ENCODE measurements at places on chromosomes 1 and 21.

- DNase-seq, result no peak
These were observed 1.1 kb downstream of the HUNK start for GRCh38 chr21:31873696-31874599.

DNA sequence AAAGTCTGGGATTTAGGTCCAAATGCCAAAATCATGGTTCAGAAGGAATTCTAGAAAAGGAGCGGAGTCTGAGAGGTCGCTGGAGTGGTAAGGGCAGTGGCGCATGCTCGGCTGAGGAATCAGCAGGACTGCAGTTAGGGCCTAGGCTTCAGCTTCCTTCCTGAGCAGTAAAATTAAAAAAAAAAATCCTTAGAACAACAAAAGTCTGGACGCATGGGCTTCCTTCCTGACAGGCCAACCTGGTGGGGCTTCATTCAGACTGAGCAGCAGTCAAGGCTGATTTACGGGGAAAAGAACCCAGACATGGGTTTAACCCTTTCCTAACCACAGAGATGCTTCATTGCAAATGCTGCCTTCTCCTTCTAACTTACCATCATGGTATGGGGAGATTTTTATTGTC lies 17.1 kb downstream of the RNF220 start:
- no peak for DNase-seq

- DNase-seq, result no peak
These were observed 383.8 kb downstream of the LMO4 start for GRCh38 chr1:87712261-87713010.

DNA sequence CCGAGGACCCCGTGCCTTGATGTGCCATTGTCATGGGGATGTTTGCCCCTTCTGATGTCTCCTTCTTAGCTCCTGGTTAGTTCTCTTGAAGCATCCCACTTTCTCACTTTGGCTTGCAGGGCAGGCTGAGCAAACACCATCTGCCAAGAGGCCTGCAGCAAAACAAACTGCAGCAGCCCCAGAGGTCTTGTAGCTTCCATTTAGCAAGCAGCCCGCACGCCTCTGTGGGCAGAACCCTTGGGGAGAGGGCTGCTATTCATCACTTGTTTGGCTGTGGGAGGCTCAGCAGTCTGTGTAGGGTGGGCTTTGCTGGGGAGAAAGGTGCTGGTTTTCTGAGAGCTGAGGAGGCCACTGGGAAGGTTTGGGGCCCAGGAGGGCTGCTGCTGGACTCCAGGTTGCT lies 56.7 kb downstream of the KCNC4 start:
- DNase-seq, result no peak

- no peak for DNase-seq
These were observed 220.5 kb upstream of the DUSP10 start for GRCh38 chr1:221962385-221962784.

GRCh38 chr21:36704281-36704957 lies 5.5 kb downstream of the SIM2 start:
- DNase-seq, result no peak

DNA sequence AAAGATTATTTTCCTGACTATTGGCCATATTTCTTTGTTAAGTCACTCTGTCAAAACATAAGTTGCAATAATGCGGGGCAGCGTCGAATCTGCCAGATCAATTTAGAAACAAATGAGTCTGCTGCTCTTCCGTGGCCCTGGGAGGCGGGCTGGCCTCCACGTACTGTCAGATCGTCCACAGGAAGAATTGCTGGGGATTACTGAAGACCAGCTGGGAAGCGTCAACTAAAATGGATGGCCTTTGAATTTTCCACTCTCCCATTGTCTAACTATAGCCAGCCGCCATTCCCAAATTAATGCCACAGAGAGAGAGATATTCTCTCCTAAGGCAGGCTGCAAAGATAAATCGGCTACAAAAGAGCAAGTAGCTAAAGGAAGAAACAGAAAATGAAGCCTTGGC lies 560.2 kb downstream of the SMYD3 start:
- DNase-seq, result no peak

GRCh38 chr1:15064217-15064929 lies 89.2 kb upstream of the TMEM51 start:
- no peak for DNase-seq

DNA sequence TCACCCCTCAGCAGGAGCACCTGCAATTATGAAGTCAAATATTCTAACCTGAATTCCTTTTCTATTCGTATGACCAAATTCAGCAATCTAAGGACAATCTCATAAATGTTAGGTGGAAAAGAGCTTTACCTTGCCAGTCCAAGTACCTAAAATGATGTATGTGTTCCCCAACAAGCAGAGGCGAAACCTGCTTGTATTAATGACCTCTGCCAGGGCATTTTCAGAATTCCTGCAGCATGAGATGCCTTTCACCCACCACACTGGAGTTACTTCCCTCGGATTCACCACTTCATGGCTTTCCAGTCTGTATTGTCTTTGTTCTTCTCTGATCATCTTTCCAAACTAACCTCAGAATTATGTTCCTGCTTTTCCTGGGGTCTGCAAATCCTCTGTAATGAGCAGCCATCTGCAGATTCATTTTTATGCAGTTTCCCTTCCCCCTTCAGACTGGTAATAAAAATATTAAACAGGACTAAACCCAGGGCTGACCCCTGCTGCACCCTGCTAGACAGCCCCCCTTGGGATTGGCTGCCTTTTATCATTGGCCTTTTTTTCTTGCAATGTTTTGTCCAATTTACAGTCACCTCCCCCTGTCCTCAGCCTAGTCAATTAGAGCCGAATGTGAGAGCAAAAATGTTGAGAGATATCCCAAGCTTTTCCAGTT lies 26.6 kb upstream of the CASQ2 start:
- no peak for DNase-seq

- no peak for DNase-seq
These were observed 6.1 kb upstream of the SFN start for GRCh38 chr1:26856604-26857469.

DNA sequence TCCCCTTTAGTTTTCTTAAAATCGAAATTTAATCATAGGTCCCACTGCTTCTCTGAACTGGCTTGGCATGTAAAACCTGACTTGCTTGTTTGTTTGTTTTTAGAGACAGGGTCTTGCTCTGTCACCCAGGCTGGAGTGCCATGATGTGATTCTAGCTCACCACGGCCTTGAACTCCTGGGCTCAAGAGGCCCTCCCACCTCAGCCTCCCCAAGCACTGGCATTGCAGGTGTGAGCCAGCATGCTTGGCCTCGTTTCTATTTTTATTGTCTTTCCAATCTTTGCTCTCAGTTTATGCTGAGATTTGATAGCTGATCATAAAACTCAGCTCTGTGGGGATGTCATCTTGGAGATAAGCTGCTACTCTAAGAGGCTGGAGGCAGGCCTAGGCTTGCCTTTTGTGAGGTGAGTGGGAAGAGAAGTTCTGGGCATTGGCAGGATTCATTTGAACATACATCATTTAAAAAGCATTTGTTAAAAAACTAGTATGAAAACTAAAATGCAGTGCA lies 51.5 kb upstream of the GCLM start:
- DNase-seq, result peak; percentile 41

DNA sequence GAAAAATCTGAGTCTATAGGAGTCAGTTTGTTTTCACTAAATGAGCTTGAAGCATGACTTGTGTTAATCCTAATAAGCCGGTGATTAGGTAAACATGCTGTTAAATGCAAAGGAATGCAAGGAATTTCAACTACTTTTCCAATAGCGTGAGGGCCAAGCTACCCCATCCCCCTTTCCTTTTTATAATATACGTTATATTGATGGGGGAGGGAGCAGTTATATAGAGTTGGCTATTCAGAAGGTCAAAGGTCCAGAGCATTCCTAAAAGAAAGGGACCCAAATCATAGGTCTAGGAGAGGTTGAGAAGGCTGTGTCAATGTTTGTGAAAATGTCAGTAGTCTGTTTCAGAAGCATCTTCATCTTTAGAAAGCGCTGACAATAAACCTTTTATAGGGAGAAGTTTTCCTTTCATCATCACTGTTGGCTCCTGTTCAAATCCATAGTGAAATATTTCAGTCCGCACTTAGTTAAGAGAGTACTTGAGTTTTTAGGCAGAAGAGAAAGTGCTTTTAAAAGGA lies 3.8 kb downstream of the CCN1 start:
- no peak for DNase-seq

DNA sequence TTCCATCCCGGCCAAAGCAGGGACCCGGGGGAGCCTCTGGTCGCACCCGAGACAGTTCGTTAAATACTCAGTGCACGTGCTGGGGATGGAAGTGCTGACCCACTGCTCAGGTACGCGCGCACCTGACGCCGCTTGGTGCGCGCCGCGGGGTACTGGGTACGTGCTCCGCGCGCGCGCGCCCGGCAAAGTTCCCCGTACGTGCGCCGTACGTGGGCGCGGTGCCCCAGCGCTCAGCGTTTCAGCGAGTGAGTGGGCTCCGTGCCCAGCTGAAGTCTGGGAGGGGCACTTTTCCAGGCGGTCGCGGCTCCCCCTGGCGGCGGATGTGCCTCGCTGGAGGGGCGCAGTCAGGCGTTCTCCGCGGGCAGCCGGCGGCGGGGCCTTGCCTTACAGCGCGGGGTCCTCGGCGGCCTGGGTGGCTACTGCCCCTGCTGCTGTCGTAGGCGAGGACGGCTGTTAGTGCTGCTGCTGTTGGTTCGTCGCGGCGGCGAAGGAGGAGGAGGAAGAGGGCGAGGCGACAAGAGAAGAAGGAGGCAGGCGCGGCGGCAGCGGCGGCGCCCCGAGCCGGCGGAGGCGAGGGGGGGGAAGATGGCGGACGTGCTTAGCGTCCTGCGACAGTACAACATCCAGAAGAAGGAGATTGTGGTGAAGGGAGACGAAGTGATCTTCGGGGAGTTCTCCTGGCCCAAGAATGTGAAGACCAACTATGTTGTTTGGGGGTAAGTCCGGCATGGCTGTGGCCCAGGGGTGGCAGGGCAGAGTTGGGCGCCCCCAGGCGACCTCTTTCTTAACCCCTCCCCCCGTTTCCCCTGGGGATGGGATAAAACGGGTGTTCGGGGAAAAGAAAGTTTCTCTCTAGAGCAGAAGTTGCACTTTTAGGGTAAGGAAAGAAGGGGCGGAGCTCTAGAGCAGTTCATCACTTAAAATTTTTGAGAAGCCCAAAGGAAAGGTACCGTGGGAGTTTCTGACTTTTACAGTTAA lies at the start of gene CDC73:
Gene CDC73, plus strand, starts transcription at position 416 of the 978 bp plus-strand sequence. Its CDS starts 170 bp downstream, at position 586.
- DNase-seq, result peak; percentile 100

DNA sequence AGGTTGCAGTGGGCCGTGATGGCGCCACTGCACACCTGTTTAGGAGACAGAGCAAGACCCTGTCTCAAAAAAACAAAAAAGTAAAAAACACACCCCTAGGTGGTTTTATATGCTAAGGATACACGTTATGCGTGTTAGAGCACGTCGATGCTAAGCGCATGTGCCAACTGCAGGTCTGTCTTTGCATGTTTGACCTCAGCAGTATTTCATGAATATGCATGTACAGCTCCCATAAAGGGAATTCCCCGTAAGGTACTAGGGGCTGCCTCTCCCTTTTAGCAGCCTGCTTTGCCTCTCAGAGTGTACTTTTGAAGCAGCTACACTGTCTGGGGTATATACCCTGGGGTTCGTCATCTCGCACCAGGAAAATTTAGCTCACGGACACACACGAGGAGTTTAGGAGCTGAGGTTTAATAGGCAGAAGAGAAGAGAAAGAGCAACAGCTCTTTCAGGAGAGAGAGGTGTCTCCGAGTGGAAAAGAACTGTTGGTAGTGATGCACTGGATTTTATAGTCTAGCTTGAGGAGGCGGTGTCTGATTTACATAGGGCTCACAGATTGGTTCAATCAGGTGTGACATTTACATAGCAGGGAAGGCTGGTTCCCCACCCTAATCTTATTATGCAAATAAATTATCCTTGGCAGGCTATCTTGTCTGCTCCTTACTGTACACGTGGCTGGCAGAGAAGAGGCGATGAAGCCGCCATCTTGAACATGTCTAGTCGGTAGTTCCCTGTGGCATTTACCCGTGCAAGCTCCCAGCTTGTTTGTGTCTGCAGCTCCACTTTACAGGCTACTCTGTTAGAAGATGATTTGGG lies 4.2 kb upstream of the OTUD3 start:
- DNase-seq, result peak; percentile 37

- no peak for DNase-seq
These were observed 70.2 kb downstream of the IARS2 start for GRCh38 chr1:220164116-220164515.

DNA sequence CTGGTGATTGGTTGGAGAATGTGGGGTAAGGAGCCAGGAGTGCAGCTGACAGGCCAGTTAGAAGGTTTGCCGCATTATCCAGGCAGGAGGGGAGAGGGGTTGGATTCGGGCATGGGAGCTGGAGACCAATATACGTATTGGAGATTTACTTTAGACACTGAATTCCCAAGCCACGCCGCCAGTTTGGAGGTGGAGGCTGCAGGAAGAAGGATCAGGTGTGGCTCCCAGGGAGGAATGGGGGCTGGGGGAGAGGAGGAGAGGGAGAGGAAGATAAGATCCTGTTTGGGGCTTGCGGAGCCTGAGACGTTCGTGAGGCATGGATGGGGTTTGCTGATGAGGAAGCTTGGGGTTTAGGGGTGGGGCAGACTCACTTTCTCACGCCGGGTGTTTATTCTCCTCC lies 155.1 kb upstream of the IGSF21 start:
- DNase-seq, result no peak

DNA sequence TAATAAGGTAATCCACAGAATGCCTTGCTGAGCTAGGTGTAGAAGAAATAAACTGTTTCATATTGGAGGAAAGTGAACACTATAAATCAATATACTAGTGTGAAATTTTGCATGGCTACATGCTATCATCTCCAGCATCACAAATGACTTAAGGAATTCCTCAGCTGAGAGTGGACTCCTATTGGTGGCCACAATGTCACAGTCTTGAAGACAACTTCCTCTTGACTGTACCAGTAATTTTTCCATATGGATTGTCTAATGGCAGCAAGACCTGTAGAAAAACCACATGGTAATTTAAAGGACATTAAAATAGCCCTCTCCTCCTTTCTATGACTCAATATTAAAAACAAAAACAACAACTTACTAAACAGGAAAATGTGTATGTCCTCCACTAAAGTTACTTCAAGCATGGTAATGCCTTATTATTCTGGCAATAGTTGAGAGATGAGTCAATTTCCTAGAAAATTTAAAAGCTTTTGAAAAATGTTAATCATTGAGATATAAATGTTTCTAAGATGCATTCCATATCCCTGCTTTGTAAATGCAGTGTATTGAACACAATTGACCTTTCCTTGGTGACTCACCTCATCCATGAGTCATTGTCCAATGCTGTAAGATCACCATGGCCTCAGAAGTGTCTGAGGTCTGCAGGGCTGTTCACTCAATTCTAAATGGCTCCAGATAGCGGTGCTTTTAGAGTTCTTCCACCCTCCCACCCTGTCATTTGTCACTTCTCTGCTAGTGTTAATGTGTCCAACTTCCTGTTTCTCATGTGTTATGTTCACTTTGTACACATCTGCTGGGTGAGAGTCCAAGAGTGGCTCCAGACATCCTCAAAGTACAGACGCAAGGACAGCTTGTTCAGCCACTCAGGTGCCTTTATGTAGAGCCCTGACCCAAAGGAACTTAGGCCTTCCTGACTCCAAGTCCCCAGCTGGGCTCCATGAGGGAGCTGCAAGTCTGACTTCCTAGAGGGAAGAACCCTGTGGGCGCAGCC lies 32.8 kb upstream of the DNASE2B start:
- no peak for DNase-seq

DNA sequence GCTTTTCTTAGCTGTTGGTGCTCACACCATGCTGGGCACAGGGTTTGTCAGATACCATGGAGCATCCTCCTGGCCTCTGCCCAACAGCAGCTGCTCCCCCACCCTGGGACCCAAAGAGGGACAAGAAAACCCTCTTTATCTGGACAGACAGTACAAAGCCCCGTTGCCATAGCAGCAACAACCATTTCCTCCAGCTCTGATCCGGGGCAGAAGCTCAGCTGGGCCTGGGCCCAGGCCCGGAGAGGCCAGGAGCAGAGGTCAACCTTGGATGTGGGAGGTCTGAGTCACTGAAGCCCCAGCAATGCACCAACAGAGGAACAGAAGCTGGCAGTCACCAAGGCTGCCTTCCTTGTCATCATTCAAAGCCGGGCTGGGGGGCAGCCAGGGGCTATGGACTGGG lies 228.4 kb upstream of the POU3F1 start:
- DNase-seq, result no peak
